ENCODE measurements at places on chromosomes 3 and 15.

DNA sequence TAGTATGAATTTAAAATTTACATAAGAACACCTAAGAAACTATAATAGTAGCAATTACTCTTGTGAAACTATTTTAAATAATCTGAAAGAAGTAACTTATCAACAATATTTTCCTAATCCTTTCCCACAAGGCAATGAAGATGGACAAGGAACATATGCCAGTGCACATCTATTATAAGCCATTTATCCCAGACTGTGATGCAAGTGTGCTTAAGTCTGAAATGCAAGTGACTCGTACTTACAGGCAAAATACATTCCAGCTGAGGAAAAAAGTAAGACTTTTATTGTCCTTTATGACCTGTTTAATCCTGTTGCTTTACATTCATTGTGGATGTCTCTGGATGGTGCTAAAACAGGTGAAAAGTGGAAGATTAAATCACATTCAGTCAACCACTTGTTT lies 709.4 kb downstream of the ZNF385D start:
- DNase-seq, result no peak

GRCh38 chr15:76347482-76348055 lies 11.0 kb downstream of the ISL2 start:
- no peak for DNase-seq

GRCh38 chr15:56971571-56971970 lies 53.1 kb downstream of the TCF12 start:
- no peak for DNase-seq

- DNase-seq, result no peak
Measured at GRCh38 chr3:66527246-66527645, 26.4 kb upstream of the LRIG1 start.

DNA sequence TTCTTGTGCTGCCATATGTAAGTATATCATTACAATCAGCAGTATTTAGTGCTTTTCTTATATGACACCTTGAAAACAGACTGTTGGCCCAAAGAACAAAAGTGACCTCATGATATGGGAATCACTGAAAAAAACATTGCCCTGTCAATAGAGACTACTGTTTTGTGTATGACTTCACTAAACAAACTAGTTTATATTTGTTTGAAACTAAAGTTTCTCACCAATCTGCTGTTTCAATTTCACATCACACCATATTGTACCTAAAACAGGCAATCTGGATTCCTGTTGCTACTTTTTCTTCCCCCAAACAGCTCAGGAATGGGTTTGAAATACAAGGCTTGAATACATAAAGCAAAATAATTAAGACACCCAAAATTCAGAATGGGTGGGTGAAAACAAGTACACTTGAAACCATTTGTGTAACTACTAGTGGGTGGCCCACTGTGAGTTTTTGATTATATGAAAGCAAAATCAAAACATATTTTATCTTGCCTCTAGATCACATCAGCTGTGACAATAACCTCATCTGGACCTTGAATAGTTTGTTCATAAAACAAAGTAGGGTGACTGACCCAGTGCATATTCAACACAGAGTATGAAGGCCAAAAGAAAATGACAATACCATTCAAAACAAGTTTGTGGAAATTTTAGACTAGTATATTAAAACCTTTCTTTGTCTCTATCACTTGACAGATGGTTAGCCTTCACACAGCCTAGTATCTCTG lies 5.9 kb downstream of the ZBTB20 start:
- no peak for DNase-seq

- DNase-seq, result no peak
Measured at GRCh38 chr3:125381743-125382142, 6.6 kb upstream of the ZNF148 start.

DNA sequence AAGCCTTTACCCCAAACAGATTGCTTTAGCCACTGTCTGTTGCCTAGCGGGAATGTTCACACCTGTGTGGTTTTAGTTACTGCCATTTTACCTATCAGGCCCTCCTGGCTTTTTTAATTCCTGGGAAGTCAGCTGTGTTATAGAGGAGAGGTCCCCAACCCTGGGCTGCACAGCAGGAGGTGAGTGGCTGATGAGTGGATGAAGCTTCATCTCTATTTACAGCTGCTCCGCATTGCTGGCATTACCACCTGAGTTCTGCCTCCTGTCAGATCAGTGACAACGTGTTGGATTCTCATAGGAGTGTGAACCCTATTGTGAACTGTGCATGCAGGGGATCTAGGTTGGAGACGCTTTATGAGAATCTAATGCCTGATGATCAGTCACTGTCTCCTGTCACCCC lies 127.0 kb downstream of the MBNL1 start:
- DNase-seq, result peak; percentile 29

- peak; percentile 55 for DNase-seq
Measured at GRCh38 chr15:57477736-57478522, 101.6 kb downstream of the CGNL1 start.

- peak; percentile 38 for DNase-seq
Measured at GRCh38 chr3:134105876-134106556, 76.3 kb upstream of the SLCO2A1 start.

- peak; percentile 57 for DNase-seq
Measured at GRCh38 chr3:88149101-88149508, 654 bp upstream of the C3orf38 start.

DNA sequence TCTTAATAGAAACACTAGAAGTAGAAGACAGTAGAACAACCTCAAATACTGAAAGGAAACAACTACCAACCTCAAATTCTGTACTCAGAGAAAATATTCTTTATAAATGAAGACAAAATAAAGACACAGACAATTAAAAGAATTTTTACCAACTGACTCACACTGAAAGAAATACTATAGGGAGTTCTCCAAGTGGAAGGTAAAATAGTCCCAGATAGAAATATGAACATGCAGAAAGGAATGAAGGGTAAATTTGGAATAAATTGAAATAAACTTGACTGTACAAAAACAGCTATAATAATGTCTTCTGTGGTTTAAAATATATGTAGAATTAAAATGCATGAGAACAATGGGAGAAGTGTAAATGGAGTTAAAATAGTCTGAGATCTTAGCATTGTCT lies 36.7 kb upstream of the CCDC174 start:
- DNase-seq, result no peak

DNA sequence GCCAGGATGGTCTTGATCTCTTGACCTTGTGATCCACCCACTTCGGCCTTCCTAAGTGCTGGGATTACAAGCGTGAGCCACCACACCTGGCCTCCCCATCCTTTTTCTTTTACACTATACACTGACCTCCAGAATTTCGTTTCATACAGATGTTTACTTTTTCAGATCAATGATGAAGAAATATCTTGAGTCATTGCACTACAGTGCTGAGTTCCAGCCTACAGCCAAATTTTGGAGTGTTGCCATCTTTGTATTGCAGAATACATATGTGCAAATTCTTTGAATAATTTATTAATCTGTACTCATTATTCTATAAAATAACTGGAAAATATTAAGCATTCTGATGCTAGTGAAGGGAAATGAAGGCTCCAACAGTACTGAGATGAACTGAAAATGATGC lies 12.5 kb downstream of the ZPLD1 start:
- DNase-seq, result no peak

- no peak for DNase-seq
Measured at GRCh38 chr15:78389322-78389721, 48.7 kb upstream of the IREB2 start.

GRCh38 chr3:69959581-69959980 lies 40.0 kb upstream of the SAMMSON start:
- no peak for DNase-seq

- no peak for DNase-seq
Measured at GRCh38 chr3:174822320-174822719, 36.8 kb upstream of the NAALADL2 start.

DNA sequence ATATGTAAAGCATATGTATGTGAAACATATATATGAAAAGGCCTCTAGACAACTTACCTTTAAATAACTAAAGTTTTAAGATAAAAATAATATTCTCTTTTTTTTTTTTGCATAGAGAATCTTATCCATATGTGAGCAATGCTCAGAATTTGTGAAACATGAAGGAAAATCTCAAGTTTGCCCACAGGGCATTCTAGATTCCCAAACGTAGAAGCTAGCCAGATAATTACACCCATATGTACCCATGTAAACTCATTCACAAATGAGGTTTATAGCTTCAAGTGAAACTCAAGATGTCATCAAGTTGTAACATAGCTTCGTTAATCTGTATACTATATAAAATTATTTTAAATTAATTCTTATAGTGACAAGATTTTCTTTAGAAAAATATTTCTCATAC lies 537.3 kb upstream of the NR2F2 start:
- no peak for DNase-seq

Measured in GM23338 (cell line).